Hindlimb muscle (tissue), 1 donor: ENCODE measurements at places on chromosomes 7 and 10. TPM values are rescaled to one million over a fixed set of nuclear protein-coding genes. Genes with fewer than 3 reads are reported as not detected.

DNA sequence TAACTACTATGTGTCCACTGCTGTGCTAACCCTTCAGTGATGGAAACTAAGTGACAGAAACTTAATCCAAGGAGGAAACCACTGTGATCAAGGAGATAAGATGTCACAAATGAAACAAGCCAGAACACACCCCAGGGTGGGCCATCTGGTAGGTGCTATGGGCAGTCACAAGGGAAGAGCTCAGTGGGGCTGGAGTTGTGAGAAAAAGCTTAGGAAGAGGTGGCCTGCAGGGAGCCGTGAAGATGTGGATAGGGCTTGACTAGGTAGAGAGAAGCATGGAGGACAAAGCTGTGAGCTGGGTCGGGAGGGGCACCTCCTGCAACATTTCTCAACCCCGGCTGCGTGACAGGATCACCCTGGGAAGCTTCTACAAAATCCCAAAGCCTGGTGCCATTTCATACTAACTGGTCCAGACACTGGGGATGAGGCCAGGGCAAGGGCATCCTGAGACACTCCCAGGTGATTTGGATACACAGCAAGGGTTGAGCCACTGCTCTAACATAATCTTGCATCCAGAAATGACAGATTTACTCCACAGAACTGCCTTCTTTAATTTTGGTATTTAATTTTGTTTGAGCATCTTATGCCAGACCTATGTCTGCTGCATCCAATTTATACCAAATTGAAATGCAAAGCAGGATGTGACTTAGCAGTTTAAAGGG, 69.3 kb downstream of the OSBPL3 start:
- no peak for DNase-seq

SIRT1 gene
- polyA plus RNA-seq: 20.1 TPM

DNA sequence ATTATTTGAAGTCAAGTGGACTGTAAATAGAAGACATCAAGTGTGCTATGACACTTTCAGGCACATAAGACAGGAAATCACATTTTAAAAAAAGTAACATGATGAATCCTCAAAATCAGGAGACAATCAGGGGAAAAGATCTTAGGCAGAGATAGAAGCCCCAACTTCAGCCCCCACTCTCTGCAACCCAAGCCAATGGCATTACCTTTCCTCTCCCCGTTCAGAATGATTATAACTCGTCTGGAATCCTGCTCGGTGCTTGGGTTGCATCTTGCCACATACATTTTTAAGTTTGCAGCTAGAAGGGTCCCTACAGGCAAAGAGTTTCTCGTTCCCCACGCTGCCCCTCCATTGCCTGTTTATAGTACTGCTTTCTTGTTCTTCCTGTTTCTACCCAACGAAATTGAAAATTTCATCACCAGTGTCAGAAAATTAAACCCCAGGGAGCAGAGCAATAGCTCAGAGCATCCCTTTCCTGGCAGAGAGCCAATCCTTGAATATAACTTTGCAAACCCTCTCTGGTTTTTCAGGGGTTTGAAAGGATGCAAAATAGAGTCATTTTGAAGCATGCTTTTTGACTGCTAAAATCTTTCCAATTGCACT, 260.5 kb upstream of the AOAH start:
- no peak for DNase-seq

- DNase-seq: no peak
Measured at GRCh38 chr7:11625669-11626068, 206.3 kb downstream of the THSD7A start.

OR2A12 gene
- polyA plus RNA-seq: not detected

DNA sequence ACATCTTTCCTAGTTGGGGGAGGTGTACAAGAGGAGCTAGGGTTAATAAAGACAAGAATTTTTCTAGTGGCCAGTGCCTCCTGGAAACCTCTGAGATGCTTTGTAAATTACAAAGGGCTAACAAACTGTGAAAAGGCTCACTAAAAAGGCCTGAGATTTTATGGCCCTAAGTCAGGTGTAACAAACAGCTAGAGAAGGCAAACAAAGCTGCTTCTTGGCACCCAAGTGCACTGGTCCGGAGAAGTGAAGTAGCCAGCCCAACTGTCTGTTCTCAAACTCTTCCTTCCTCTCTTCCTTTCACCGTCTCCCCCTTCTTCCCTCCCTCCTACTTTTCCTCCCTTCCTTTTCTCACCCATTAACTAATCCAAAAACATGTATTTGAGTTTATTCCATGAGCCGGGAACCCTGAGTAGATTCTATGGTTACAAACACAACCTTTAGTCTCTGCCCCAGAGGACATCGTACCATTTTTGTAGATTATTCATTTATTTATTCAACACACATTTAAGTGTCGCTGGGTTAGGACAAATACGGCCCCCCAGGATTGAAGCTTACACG, 143.4 kb upstream of the PCGF5 start:
- DNase-seq: no peak

GRCh38 chr10:102225646-102226541, at the start of gene ELOVL3:
ELOVL3 (plus strand) TSS chr10:102226299; CDS start chr10:102226549, 250 bp downstream.
- peak; percentile 94 for DNase-seq

DNA sequence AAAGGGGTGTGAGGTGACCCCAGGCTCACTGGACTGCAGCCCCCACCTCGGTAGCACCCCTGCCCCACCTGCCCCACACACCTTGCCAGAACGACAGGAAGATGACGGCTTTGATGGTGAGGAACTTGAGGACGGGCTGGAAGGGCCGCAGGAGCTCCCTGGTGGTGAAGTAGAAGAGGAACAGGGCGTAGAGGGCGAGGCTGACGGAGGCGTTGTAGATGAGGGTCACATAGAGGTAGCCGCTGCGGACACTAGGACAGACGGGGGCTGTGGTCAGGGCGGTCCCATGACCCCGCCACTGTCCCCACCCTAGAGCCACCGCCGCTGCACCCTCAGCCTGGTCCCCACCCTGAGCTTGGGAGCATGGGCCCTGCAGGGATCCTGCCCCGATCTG, 7.6 kb downstream of the TMEM184A start:
- DNase-seq: no peak

ATG9B gene
- polyA plus RNA-seq: 0.72 TPM

CPEB3 gene
- 6.1 TPM for polyA plus RNA-seq

GRCh38 chr10:818526-819220, 112.8 kb downstream of the LARP4B start:
- no peak for DNase-seq

DNA sequence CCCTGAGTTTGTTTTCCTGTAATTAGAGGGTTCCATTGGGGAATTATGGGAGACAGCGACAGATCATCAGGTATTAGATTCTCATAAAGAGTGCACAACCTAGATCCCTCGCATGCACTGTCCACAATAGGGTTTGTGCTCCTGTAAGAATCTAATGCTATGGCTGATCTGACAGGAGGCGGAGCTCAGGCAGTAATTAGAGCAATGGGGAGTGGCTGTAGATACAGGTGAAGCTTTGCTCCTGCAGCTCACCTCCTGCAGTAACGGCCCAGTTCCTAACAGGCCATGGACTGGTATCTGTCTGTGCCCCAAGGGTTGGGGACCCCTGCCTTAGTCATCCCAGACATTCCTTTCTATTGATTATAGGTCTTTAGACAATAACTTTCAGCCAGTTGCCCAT, 894 bp upstream of the ZSCAN21 start:
- DNase-seq: no peak

DNA sequence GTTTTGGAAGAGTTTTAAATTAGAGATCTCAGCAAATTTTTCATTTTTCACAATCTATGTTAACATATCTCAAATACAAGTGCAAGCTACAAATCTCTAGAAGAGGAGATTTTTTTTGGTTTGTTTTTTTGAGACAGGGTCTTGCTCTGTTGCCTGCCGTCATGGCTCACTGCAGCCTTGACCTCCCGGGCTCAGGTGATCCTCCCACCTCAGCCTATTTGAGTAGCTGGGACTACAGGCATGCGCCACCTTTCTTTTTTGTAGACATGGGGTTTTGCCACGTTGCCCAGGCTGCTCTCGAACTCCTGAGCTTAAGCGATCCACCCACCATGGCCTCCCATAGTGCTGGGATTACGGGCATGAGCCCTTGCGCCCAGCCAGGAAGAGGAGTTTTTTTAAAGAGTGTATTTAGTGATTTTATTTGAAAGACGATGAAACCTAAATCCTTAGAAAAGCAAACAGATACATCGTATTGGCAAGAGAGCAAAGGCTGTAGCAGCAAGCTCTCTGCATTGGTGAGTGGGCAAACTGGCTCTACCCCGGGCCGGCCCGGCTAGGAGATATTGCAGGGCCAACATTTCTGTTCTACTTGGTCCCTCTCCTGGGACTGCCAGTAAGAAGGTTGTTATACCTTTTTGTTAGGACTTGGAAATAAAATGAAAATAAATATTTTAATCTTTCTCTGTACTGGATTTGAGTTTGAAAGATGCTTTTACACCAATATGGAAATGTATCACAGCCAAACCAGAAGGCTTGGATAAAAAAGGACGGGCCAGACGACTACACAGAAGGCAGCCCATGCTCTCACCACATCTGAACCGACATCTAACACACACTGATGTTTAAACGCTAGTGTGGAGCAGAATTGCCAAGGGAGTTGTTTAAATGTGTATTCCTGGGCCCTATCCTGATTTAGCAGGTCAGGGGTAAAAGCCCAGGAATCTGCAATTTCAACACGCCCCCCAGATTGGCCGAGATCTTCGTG, 49.6 kb upstream of the RHEB start:
- DNase-seq: no peak

DNA sequence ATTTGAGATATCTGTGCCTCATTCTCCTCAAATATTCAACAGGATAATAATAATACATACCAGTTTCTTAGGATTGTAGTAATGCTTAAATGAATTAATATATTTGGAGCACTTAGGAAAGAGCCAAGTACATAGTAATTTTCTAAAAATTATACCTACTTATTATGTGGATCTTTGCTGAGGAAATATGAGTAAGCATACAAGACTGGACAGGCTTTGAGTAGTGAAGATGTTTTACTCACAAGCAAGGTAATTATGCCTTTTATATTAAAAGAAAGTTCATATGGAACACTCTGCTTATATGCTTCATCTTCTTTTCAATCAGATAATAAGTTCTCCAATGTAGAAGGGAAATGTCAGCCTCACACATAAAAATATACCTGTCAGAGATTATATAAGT, 337.5 kb upstream of the KAT6B start:
- DNase-seq: no peak
